GM12891 (cell line): ENCODE measurements at places on chromosomes 6 and 20.

DNA sequence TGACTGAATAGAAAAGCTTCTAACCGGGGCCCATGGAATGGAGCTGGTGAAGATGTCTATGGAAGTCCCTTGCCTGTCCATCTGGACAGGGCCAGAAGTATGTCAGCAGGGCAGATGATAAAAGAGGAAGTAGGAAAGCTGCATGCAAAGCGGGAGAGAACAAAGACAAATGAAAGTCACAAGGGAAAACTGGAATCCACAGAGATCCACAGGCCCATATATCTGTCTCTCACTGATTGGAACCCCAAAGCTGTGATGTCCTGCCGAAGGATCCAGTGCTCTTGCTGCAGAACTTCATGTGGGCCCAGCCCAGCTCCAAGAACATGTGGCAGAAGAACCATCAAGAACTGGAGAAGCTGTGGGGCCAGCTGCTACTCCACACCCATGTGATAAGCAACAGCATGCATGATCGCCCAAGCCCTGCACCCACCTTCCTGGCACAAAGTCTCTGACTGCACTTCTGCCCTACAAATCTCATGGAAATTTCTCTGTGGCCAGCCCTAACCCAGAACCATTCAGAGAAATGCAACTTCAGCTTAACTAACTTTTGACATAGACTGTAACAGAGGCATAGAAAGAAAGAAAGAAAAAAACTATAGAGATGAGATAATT is 716.0 kb downstream of the KIF16B start:
- no peak for DNase-seq

DNA sequence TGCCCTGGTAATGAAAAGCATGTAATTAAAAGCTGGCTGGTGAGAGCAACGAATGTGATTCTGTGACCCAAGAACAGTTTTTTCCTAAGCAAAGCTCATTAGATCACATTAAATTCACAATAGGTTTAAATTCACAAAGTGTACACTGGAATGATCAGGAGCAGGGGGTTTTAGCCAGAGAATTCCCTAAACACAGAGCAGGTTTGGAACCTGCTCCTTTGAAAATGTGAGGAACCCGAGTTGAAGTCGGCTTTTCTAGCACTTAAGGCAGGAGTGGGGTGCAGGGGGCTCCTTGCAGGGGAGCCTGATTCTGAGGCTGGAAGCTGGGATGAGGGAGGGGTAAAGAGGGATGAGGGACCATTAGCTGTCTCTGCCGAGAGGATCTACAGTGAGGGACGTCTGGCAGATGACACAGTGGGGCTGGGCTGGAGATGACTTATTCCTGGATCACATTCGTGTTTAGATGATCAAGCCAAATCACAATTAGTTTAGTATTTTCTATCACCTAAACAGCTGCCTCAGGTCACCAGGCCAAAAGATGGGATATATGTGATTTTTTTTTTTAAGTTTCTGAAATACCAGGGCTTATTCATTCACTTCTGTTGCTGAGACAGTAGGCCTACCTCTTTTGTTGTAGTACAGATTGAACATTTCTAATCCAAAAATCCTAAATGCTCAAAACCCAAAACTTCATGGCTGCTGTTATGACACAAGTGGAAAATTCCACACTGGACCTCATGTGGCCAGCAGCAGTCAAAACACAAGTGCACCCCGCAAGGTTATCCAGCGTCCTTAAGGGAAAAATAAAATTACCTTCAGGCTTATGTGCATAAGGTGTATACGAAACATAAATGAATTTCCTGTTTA is 93.1 kb upstream of the HIVEP1 start:
- no peak for DNase-seq

GRCh38 chr6:159098636-159099106 is 53.9 kb upstream of the TAGAP start:
- no peak for DNase-seq

GRCh38 chr6:3026791-3027626 is 27.3 kb downstream of the NQO2 start:
- DNase-seq, result peak; percentile 71

DNA sequence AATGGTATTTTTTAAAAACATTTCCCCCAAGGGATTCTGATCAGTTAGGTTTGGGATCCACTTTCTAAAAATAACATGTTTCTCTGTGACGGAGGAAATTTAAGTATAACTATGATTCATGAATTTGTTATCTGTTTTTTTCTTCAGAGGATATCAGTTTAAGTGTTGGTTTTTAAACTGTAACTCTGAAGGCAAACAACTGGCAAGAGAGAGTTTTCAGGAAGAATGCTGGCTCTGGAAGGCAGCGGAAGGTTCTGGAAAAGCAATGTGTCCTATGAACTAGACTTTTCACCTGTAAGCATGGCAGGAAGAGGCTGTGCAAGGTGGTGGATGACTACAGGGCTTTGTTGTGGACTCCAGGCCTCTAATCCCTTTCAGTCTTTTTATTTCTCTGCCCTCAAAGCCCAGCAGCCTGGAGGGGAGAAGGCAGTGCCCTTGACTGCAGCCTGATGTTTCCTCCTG is 153.1 kb downstream of the GMPR start:
- DNase-seq, result no peak

DNA sequence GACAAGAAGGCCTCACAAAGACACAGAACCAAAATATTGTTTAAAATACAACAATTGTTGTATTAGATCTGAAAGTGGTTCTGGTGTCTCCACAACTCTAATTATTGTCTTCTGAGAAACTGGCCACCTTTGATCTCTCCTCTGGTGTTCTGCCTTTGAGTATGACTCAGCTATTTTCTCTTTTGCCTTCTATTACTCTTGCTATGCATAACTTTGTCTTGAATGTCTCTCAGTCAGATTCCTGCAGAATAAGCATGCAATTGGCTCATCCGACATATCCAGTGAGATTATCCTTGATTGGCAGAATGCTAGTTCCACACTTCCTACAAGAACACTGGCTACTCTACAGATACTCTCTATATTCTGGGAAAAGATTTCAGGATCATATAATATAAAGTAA is 14.3 kb upstream of the EPM2A start:
- no peak for DNase-seq

DNA sequence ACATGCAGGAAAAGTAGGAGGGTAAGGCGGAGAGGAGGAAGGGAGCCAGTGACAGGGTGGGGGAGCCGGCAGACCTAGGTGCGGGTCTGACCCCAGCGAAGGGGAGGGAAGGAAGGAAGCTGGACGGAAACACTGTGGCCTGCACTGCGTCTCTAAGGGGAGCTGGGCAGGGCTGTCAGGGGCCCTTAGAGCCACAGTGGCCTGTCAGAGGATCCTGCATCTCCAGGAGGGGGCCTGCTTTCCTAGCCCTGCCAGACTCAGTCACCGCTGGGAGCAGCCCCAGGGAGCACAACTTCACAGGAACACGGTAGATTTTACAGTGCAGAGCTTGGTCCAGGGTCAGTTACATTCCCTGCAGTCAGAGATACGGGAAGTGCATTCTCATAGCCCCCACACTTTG is 118.2 kb downstream of the PACRG start:
- DNase-seq, result no peak

DNA sequence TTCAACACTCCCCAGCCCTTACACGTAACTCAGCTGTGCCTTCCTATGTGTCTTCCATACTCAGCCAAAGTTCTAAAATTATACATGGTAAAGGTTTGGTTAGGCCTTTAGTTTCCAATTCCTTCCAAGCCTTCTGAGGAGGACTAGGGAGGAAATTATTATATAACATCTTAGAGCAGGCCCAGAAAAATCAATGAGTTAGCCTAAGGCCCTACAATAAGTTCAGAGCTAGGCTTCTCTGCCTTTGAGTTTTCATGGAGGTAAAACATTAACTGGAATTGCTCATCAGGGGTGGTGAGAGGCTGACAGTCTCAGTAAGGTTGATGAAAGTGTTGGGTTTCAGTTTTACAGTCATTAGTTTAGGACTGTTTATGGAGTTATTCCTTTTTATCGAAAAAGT is 286.0 kb downstream of the ADGB start:
- no peak for DNase-seq

DNA sequence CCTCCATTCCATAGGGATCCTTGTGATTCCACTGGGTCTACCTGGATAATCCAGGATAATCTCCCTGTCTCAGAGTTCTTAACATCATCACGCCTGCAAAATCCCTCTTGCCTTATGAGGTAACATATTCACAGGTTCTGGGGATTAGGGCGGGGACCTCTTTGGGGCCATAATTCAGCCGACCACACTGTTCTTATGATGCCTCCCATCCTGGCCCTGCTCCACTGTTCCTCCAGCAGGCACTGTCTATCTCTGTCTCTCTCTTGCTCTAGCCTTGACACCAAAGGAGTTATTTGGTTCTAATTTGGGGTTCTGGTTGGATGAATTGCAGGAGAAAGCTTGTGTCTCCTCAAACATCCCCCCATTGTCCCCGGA is 168.1 kb downstream of the NFATC2 start:
- no peak for DNase-seq

- DNase-seq, result no peak
Measured at GRCh38 chr6:37972994-37973757, 153.6 kb downstream of the ZFAND3 start.

DNA sequence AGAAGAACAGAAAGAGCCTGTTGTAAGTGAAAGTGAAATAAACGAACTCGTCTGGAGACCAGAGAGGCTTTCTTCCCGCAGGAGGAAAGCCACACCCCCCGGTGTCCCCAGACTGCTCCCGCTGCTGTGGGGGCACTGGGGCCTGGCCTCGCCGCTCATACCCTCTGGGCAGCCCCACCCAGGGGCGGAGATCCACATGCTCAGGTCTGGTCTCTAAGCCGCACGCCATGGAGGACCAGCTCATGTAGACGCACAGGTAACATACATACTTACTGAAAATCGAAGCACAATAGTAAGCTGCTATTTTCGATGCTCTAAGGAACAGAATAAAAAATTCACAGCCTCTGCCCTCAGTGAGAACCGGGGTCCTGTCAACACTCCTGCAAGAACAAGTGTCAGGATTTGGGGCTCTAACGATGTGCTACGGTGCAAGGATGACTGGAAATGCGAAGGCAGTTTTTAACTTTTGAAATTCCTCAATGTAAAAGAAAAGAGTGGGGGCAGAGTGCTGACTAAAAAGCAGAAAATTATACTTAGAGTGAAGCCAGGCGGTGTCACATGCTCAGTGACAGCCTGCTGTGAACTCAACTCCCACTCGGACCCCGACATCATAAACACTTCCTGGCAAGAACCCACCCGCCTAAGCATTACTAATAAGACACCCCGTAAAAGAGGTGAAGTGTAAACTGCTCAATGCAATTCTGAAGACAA is 110.5 kb downstream of the IRF4 start:
- no peak for DNase-seq

DNA sequence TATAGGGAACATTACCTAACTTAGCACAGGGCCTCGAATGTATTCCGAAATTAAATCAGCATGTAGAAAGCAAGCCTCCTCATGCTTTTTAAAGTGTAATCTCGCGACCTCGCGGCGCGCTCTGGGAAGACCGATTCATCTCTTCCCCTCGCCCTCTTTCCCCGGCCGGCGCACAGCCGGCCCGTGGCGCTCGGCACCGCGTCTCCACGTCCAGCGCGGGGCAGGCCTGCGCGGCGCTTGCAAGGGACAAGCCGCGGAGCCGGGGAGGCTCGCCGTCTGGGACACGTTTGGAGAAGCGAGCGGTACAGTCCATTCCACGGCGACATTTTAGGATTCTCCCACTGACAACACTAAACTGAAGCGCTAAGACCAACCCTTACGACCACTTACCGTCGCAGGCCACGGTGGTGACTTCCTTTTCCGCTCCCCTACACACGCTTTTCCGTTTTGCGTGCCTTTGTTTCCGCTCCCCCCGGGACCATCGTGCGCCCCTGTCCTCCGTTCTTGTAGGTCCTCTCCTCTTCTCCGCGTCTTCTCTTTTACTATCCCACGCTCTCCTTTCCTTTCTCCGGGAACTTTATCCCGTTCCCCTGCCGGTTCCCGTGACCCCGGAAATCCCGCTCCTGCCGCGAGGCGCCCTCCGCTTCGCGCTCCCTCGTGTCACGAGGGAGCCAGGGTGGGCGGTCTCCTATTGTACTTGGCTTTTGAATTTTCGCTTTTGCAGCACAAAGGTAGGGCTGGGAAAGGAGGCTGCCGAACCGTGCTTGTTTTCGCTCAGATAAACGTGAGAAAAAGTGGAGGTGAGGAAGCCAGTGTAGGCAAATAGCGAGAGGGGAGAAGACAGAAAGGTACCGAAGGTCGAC is at the start of gene ECHDC1:
ECHDC1 (minus strand) TSS at position 664 of the 863 bp plus-strand sequence. CDS start 12,581 bp downstream, outside the sequence.
- DNase-seq, result peak; percentile 33

GRCh38 chr6:110053395-110054240 is 75.5 kb downstream of the GPR6 start:
- DNase-seq, result no peak

GRCh38 chr6:157227202-157228166 is 95.8 kb downstream of the TMEM242 start:
- DNase-seq, result no peak

- peak; percentile 52 for DNase-seq
Measured at GRCh38 chr6:5084781-5085647, at the start of gene PPP1R3G. Gene PPP1R3G (plus strand): TSS chr6:5085341. CDS start chr6:5085486, 145 bp downstream.

DNA sequence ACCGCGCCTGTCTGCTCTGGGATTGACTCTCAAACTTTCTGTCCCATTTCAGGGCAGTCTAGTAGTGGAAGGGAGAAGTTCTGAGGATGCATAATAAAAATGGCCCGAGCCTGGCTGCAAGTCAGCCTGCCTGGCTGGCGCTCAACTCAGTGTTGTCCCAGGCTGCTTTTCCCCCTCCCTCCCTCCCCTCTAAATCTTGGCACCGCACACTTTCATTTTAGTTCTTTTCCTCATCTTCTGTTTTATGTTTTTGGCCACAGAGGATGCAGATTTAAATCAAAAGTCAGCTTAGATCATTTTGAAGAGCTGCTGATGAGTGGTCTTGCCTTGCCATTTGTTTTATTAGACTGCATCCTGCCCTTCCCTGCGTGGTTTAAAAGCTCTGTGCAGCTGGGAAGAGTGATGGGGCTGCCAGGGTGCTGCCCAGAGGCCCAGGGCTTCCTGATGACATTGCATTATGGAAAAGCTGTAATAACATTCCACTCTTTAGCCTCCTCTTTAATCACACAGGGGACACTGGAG is 6.5 kb upstream of the UQCC2 start:
- DNase-seq, result no peak

- no peak for DNase-seq
Measured at GRCh38 chr6:145025488-145025887, 709.8 kb downstream of the EPM2A start.

DNA sequence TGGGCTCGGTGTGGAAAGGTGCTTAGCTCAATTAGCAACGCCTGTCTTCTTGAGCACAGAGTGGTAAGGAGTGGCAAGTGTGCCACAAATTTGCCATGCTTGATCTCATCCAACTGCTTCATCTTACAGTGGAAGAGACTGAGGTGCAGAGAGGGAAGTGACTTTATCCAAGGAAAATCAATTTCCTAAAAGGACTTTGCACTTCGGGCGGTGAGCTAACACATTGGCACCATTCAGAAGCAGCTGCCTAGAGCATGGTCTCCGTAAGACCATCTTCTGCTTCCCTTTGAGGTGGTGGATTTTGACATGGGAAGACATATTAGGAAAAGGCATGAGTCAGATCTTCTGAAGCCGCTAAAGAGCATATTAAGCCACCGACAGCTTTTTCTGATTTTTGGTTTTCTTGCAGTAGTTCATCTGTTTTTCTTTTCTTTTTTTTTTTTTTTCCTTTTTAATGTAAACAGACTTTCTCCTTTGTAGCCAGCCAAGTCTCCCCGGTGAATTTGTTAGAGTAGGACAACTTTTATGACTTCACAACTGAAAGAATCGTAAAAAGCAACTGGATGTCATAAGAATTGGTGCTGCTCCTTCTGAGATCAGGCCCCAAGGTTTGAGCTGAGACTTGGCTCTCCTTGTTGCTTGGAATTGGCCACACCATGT is 273.2 kb downstream of the CDC5L start:
- no peak for DNase-seq

GRCh38 chr6:138909511-138909910 is 78.5 kb downstream of the REPS1 start:
- no peak for DNase-seq
